ENCODE measurements at places on chromosomes 13 and 19. TPM values are rescaled to one million over a fixed set of nuclear protein-coding genes. Genes with fewer than 3 reads are reported as not detected.
A peak's percentile ranks its signal among the peaks of the same experiment; 100 is the strongest.

Gene NEK5
- 1.4 TPM for total RNA-seq

Gene FSD1
- not detected for total RNA-seq

- no peak overlapping the region for H3K4me3 ChIP-seq
- DNase-seq = no peak
- H3K4me1 ChIP-seq = no peaks in the 10 kb centered on the region
- H3K27ac ChIP-seq = no peak overlapping the region
- no peaks in the 10 kb centered on the region for H3K27me3 ChIP-seq
Measured at GRCh38 chr13:107209824-107210722, 642.1 kb upstream of the ARGLU1 start.

- H3K4me3 ChIP-seq = no peak overlapping the region
- no peak overlapping the region for H3K27ac ChIP-seq
- H3K27me3 ChIP-seq = peaks cover 2% of the 10 kb centered on the region
- H3K4me1 ChIP-seq = no peaks in the 10 kb centered on the region
Measured at GRCh38 chr19:51005248-51005647, 3.8 kb upstream of the KLK8 start.

DNA sequence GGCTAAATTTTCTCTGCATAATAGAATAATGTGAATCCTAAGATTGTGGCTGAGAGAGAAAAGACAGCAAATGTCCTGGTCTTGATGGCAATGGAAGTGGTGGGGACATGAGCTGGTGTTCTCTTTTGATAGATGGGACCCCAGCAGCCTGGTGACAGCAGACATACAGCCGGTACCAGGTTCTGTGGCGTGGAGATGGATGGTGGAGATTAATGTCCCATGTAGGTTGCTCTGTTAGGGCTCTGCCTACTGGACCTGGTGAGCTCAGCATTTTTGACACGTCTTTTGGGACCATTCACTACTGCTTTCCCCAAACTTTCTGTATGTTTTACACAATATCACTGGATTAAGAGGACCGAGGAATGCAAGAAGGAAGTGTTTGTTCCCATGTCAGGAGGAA is 8.2 kb upstream of the SIGLEC14 start:
- no peaks in the 10 kb centered on the region for H3K4me1 ChIP-seq
- H3K27ac ChIP-seq = no peak overlapping the region
- DNase-seq = no peak
- no peak overlapping the region for H3K4me3 ChIP-seq

GRCh38 chr13:81781471-81781870 is 1440.5 kb upstream of the SPRY2 start:
- H3K36me3 ChIP-seq = no peaks in the 10 kb centered on the region
- H3K27ac ChIP-seq = no peak overlapping the region

DNA sequence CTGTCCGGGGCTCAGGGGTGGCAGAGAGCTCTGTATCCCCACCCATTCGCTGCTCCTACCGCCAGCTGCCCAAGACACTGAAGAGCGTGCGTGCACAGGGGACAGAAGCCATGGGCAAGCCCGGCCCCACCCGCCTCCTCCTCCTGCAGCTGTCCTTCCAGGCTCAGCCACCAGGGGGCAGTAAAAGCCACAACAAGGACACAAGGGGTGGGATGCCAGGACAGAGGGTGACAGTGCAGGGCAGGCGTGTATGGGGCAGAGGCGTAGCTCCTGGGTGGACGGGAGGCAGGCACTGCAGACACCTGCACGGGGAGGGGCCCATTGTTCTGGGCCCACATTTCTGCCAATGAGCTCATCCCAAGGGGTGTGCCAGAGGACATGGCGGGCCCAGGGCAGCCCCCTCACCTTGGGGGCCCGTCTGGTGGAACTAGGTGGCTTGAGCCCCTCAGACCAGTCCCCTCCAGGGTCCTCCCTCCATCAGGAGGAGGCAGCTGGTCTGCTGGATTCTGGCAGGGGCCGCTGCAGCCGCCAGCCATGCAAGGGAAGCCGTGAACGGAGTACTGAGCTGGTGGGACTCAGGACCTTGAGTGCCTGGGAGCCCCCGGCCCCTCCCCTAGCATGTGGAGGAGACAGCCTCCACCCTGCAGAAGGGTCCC is 61.2 kb downstream of the MLLT1 start:
- no peaks in the 10 kb centered on the region for H3K36me3 ChIP-seq
- H3K4me3 ChIP-seq = no peak overlapping the region
- no peaks in the 10 kb centered on the region for H3K4me1 ChIP-seq
- no peaks in the 10 kb centered on the region for H3K27me3 ChIP-seq
- no peak overlapping the region for H3K27ac ChIP-seq

DNA sequence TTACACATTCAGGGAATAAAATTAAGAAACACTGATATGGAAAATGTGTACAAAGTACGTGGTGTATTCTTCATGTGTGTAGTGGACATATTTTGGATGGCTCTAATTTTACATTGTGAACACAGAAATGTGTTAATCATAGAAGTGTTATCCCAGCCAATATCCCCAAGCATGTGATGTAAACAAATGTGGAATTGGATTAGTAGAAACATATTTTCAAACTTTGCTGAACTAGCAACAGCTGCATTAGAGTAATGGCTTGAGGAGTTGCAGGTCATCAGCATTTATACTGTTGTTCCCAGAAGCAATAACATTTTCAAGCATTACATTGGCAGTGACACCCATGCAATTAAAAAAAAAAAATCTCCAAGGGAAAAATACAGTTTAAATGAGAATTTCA is 600.6 kb downstream of the SLITRK1 start:
- H3K4me3 ChIP-seq = no peak overlapping the region
- H3K4me1 ChIP-seq = no peaks in the 10 kb centered on the region
- no peaks in the 10 kb centered on the region for H3K27me3 ChIP-seq
- DNase-seq = no peak
- no peaks in the 10 kb centered on the region for H3K36me3 ChIP-seq
- no peak overlapping the region for H3K27ac ChIP-seq

DNA sequence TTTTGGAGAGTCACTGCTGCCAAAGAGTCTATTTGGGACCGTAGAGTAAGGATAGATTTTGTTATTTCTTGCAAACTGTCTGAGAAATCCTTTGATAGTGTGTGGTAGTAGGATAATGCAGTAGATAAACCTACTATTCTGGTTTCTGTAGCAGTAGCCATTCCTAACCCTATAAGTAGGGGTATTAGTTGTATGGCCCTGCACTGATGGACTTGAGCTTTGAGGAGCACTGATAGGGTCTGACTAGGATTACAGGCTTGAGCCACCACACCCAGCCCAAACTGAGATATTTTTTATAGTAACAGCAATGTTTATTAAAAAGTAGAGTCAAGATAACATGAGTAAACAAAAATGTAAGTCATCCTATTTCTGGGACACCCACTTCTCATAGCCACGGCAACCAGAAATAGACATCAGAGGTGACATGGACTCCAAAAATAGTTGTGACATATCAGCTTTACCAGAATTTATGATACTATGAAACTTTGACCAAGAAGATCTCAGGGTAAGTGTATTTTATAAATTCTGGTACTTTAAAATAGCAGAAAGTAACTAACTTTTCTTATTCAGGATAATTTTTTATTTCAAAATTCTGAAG is 479.1 kb downstream of the SUCLA2 start:
- no peaks in the 10 kb centered on the region for H3K27me3 ChIP-seq
- no peak overlapping the region for H3K27ac ChIP-seq
- H3K4me1 ChIP-seq = no peaks in the 10 kb centered on the region
- DNase-seq = no peak
- H3K36me3 ChIP-seq = no peaks in the 10 kb centered on the region

DNA sequence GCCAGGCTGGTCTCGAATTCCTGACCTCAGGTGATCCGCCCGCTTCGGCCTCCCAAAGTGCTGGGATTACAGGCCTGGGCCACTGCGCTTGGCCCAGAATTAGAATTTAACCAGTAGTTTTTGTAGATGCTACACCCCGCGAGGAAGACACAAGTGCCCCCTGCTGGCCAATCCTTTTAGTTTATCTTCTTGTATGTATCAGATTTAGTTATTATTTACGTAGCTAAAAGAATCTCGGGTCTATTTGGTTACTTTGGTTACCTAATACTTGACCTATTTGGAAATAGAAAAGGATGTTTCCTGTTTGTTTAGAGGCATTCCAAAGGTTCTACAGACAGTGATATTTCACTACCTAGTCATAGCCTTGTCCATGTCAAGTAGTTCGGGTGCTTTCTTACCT is 22.0 kb downstream of the MUC16 start:
- H3K36me3 ChIP-seq = no peaks in the 10 kb centered on the region
- H3K27ac ChIP-seq = no peak overlapping the region
- no peak overlapping the region for H3K4me3 ChIP-seq
- peak; percentile 3 for DNase-seq

- no peak overlapping the region for H3K27ac ChIP-seq
- no peak for DNase-seq
- H3K27me3 ChIP-seq = no peaks in the 10 kb centered on the region
- no peak overlapping the region for H3K4me3 ChIP-seq
- no peaks in the 10 kb centered on the region for H3K4me1 ChIP-seq
- no peaks in the 10 kb centered on the region for H3K36me3 ChIP-seq
Measured at GRCh38 chr13:55999709-56000108, 1141.0 kb upstream of the PRR20A start.

- no peak within 1 kb of the TSS for H3K27ac ChIP-seq
- no peaks in the 10 kb centered on the region for H3K36me3 ChIP-seq
- no peaks in the 10 kb centered on the region for H3K4me1 ChIP-seq
- no peaks in the 10 kb centered on the region for H3K27me3 ChIP-seq
- DNase-seq = no peak
- H3K4me3 ChIP-seq = no peak within 1 kb of the TSS
Measured at GRCh38 chr19:38877781-38878574, at the start of gene RINL. Gene RINL, minus strand, starts transcription at chr19:38878275. Its CDS starts 1,533 bp downstream, at chr19:38876742.

DNA sequence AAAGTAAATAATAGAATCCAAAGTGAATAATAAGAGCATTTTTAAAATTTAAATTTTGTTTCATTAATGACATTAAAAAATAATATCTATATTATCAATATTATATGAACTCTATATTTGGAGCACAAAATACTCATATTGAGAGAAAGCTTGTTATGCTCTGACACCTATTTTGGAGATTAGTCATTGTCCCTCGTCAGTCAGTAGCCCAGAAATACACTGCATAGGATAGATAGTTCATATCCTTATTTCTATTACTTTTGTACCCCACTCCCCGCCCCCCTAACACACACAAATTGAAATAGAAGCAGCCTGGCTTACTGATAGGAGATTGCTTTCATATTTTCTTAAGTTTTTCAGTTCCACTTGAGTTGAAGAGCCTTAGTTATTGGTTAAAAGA is 652.8 kb downstream of the PCDH9 start:
- H3K27me3 ChIP-seq = no peaks in the 10 kb centered on the region
- no peak overlapping the region for H3K27ac ChIP-seq
- H3K4me1 ChIP-seq = no peaks in the 10 kb centered on the region
- no peaks in the 10 kb centered on the region for H3K36me3 ChIP-seq
- no peak overlapping the region for H3K4me3 ChIP-seq
- no peak for DNase-seq

DNA sequence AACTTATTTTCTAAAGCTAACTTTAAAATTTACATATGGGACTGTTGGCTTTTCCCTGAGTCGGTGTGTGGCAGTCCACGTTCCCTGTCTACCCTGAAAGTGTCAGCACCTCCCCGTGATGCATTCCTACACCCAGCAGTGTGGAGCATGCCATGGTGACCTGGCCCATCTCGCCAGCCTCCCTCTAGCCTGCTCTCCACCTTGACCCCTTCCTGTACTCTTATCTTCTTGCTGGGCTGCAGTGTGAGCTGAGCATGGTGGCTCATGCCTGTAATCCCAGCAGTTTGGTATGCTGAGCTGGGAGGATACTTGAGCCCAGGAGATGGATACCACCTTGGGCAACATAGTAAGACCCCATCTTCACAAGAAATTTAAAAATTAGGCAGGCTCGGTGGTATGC is 25.4 kb downstream of the MICOS13 start:
- H3K4me3 ChIP-seq = no peak overlapping the region
- peaks cover 7% of the 10 kb centered on the region for H3K36me3 ChIP-seq
- H3K4me1 ChIP-seq = no peaks in the 10 kb centered on the region
- no peaks in the 10 kb centered on the region for H3K27me3 ChIP-seq

GRCh38 chr19:56930647-56931535 is 90.4 kb upstream of the PEG3 start:
- no peak for DNase-seq
- no peaks in the 10 kb centered on the region for H3K4me1 ChIP-seq
- no peak overlapping the region for H3K4me3 ChIP-seq
- no peak overlapping the region for H3K27ac ChIP-seq
- no peaks in the 10 kb centered on the region for H3K27me3 ChIP-seq

DNA sequence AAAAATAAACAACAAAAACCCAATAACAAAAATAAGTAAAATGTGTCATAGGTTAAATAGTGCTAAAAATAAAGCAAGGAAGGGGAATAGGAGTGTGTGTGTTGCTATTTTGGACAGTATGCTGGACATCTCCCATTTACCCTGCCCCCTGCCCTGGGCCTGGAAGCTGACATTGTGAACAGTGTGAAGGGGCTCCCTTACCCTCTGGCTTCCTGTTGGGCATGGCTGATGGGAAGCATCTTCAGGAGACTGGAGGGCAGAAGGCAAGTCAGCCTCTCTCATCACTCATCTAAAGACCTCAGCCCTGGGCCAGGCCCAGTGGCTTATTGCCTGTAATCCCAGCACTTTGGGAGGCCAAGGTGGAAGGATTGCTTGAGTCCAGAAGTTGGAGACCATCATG is 26.7 kb downstream of the KCTD15 start:
- no peaks in the 10 kb centered on the region for H3K36me3 ChIP-seq
- H3K4me3 ChIP-seq = no peak overlapping the region
- H3K27me3 ChIP-seq = no peaks in the 10 kb centered on the region
- no peak overlapping the region for H3K27ac ChIP-seq

DNA sequence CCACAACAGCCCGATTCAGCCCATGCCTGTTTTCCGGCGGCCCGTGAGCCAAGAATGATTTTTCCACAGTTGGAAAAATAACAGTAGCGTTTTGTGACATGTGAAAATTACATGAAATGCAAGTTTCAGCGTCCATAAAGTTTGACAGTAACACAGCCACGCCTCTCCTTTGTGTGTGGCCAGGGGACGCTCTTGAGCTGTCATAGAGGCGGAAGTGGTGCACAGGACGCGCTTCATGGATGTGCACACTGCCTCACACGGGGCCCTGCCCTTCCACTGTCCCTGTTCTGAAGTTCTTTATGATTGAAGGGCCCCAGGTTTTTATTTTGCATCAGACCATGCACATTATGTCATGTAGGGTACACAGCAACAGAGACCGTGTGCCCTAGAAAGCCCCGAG is 12.4 kb upstream of the ELAVL1 start:
- no peak overlapping the region for H3K27ac ChIP-seq
- no peaks in the 10 kb centered on the region for H3K36me3 ChIP-seq
- H3K4me3 ChIP-seq = no peak overlapping the region
- DNase-seq = no peak
- H3K4me1 ChIP-seq = no peaks in the 10 kb centered on the region
- H3K27me3 ChIP-seq = no peaks in the 10 kb centered on the region

Gene CGB5
- not detected for total RNA-seq

DNA sequence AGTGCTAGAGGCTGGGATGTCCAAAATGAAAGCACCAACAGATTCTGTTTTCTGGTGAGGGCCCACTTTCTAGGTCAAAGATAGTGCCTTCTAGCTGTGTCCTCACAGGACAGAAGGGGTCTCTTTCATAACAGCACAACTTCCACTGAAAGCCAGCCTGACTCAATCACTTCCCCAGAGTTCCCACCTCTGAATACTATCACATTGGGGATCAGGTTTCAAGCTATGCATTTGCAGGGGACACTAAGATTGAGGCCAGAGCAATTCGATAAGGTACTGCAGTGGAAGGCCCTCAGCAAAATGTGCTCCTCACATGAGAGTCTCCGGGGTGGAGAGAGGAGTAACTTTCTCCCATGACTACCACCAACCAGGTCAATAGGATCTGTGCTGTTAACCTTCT is 1501.5 kb downstream of the EFNB2 start:
- no peak overlapping the region for H3K4me3 ChIP-seq
- no peaks in the 10 kb centered on the region for H3K4me1 ChIP-seq
- no peak for DNase-seq
- no peaks in the 10 kb centered on the region for H3K36me3 ChIP-seq

GRCh38 chr13:41774605-41775218 is 186.2 kb downstream of the VWA8 start:
- H3K27ac ChIP-seq = no peak overlapping the region
- no peaks in the 10 kb centered on the region for H3K36me3 ChIP-seq
- H3K4me1 ChIP-seq = no peaks in the 10 kb centered on the region
- no peaks in the 10 kb centered on the region for H3K27me3 ChIP-seq
- no peak for DNase-seq
